ENCODE measurements at places on chromosomes 5 and 9. TPM values are rescaled to one million over a fixed set of nuclear protein-coding genes. Genes with fewer than 3 reads are reported as not detected.

- DNase-seq = no peak
Observed at GRCh38 chr5:168889039-168889438, 309.9 kb upstream of the PANK3 start.

- DNase-seq = no peak
Observed at GRCh38 chr9:13580760-13581159, 301.3 kb upstream of the MPDZ start.

IFNA17 gene
- not detected for total RNA-seq

GRCh38 chr9:116550696-116551436 lies 136.2 kb upstream of the TRIM32 start:
- DNase-seq = no peak

GRCh38 chr9:132551556-132551955 lies 30.9 kb upstream of the BARHL1 start:
- DNase-seq = no peak

SOX30 gene
- not detected for total RNA-seq

ERMP1 gene
- total RNA-seq = 12.4 TPM

GRCh38 chr5:172642926-172643871 lies 2.1 kb downstream of the NEURL1B start:
- no peak for DNase-seq

- no peak for DNase-seq
Observed at GRCh38 chr5:131968396-131968954, 23.0 kb upstream of the MEIKIN start.

GRCh38 chr9:137828527-137829259 lies 48.9 kb upstream of the CACNA1B start:
- no peak for DNase-seq

SKIC3 gene
- total RNA-seq = 77.2 TPM

- no peak for DNase-seq
Observed at GRCh38 chr9:118058227-118058626, 354.0 kb downstream of the TLR4 start.

GRCh38 chr9:72627147-72627546 lies 105.7 kb downstream of the TMC1 start:
- no peak for DNase-seq

TBCA gene
- 123 TPM for total RNA-seq

- no peak for DNase-seq
Observed at GRCh38 chr5:92652756-92653155, 928.3 kb downstream of the NR2F1-AS1 start.

ARSI gene
- total RNA-seq = 8.6 TPM

- DNase-seq = no peak
Observed at GRCh38 chr5:113017881-113018635, 41.5 kb downstream of the DCP2 start.

GRCh38 chr5:31133488-31133887 lies 60.0 kb upstream of the CDH6 start:
- no peak for DNase-seq

- no peak for DNase-seq
Observed at GRCh38 chr5:1374030-1374678, 29.3 kb upstream of the CLPTM1L start.
